ENCODE measurements at places on chromosomes 4 and X.
A peak's percentile ranks its signal among the peaks of the same experiment; 100 is the strongest.

DNA sequence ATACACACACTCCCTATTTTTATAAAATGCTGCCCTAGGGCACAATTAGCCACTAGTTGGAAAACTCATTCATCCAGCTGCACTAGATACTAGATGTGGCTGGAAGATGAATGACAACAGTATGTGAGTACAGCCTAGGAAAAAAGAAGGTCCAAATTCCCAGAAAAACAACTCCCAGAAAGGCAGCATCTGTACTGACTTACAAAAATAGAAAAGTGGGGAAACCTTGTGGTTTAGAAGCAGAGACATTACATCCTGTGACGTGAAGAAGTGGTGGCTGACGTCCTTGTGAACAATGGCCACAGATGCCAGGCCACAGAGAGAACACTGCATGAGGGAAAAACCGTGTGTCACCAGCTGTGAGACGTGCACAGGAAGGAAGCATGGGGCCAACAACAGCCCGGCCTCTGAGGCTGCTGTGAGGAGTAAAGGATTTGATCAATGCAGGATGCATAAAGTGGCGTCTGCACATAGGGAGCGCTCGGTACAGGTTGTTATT is 81.2 kb downstream of the SPRY1 start:
- peak; percentile 10 for DNase-seq

DNA sequence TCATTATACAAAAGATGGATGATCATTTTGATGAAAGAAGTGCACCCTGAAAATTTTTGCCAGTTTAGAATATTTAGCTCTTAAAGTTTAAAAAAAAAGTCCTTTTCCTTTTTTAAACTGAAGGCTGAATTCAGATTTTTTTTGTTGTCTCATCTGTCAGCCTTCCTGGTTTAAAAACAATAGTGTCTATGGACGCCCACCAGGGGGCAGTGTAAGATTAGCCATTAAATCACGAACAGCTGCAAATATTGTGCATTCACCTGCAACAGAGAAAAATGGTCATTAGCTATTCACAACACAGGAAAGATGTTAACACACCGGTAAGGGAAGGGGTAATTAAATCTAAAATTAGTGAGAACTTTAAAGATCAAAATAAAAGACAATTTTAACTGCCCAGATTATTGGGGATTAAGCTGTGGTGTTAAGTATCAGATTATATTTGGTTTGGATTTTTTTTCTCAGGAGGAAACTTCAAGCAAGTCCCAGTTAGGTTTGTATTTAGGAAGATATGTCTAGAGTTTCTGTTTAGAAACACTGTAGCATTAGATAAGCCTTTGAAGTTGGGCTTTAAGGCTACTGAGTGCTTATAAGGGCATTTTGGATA is 4.4 kb upstream of the CXorf38 start:
- DNase-seq = peak; percentile 65

GRCh38 chr4:89469930-89470375 is 162.4 kb upstream of the GPRIN3 start:
- peak; percentile 5 for DNase-seq

DNA sequence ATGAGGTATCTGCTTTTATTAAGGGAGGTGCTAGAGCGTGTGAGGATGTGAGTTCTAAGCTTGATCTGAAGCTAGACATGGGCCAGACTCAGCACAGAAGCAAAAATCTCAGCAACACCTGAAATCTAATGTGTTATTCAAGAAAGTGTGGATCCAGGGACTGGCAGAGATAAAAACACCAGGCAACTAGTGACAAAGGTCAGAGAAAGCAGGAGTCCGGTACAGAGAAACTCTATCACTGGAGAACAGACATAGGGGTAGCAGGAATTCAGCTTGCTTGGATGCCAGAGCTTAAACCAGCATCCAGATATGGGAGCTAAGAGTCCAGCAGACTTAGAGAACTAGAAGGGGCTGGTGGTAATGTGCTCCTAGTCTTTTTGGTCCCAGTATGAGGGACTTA is 34.0 kb downstream of the VCX start:
- DNase-seq = no peak

DNA sequence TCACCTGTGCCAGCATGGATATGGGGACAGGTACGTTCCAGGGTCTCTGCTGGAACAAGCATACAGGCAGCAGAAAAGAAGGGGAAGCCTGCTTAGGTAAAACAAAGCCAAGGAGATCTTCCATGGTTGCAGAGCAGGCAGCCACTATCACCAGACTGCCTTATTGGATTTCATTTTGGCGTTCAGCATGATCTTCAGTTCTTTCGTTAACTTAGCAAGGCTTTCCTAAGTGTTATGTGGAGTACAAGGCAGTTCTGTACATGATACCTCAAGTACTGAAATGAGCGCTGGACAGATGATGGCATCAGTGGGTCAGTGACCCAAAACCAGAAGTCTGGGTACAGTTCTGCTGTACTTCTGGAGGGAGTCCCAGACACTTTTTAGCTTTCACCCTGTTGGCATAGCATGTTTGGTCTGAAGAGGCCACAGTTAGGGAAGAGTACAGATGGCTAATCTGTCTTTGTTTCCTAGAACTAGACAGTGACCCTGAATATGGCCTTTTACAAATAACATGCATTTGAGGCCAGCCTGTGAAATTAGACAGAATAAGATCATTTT is 8.9 kb downstream of the SMIM20 start:
- DNase-seq = no peak

DNA sequence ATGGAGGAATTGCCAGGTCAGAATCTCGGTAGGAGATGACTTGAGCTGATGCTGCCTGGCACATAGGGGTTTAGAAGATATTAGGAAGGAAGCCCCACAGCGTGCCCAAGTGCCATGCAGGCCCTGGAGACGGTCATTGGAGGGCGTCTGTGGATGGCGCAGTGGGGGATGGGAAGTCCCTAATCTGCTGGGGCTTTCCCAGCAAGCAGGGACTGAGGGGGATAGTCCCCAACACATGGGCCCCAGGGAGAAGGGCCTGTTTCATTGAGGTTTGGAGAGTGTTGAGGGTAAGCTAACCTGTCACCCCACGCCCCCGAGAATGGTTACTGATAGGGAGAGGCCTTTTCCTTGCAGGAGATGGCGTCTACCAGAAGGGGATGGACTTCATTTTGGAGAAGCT is 7.8 kb downstream of the TAFAZZIN start:
- no peak for DNase-seq

All from activated T-cell treated with anti-CD3 and anti-CD28 coated beads for 4 hours (primary cell).